ENCODE measurements at places on chromosomes 12 and 14.

DNA sequence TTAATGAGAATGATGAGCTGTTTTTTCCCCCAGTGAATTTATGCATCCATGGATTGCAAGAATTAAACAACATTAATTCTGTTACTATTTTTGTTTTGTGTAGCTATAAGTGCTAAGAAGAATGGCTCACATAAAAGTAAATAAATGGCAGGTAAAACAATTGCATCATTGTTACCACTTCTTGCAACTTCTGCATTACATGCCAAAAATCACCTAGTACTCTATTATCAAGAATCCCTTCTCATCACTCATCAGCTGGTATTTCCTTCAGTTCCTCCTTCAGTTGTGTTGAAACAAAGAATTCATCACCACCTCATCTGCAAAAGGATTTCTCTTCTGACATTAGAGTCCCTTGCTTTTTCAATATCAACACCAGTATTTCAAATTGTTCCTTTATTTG lies 773 bp downstream of the A2M start:
- DNase-seq: no peak

GRCh38 chr12:125100551-125101434 lies 35.6 kb downstream of the AACS start:
- no peak for DNase-seq

GRCh38 chr12:132099739-132100138 lies 44.4 kb downstream of the DDX51 start:
- DNase-seq: no peak

- no peak for DNase-seq
Measured at GRCh38 chr12:58819985-58820384, 100.3 kb downstream of the LRIG3 start.

DNA sequence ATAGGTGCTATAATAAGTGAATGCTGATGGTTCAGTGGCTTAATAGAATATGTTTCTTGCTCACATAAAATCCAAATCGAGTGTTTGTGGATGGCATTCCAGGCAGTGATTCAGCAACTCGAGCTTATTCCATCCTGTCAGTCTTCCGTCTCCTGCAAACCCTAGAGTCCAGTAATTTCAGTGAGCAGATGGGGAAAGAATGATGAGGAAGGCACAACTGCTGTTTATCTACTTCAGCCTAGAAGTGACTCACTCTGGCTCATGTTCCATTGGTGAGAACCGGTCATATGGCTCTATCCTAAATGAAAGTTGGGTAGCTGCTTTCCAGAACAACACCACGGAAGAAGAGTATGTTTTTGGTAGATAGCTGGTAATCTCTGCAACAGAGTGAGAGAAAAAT lies 421.8 kb upstream of the PDE3A start:
- no peak for DNase-seq

DNA sequence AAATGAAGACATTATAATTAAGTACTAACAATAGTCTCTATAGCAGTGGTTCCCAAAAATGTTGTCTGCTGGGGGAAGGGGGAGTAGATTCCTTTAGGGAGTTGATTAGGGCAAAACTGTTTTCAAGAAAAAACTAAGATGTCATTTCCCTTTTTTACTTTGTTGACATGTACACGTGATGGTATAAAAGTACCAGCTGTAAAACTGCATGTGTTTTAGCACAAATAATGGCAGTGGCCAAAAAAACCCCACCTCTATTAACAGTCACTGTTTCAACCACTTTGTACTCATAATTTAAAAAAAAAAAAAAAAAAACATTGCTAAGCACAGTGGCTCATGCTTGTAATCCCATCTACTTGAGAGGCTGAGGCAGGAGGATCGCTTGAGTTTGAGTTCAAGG lies 61.7 kb downstream of the PPP1R12A start:
- DNase-seq: no peak

GRCh38 chr14:59123975-59124374 lies 64.5 kb upstream of the DAAM1 start:
- DNase-seq: no peak

DNA sequence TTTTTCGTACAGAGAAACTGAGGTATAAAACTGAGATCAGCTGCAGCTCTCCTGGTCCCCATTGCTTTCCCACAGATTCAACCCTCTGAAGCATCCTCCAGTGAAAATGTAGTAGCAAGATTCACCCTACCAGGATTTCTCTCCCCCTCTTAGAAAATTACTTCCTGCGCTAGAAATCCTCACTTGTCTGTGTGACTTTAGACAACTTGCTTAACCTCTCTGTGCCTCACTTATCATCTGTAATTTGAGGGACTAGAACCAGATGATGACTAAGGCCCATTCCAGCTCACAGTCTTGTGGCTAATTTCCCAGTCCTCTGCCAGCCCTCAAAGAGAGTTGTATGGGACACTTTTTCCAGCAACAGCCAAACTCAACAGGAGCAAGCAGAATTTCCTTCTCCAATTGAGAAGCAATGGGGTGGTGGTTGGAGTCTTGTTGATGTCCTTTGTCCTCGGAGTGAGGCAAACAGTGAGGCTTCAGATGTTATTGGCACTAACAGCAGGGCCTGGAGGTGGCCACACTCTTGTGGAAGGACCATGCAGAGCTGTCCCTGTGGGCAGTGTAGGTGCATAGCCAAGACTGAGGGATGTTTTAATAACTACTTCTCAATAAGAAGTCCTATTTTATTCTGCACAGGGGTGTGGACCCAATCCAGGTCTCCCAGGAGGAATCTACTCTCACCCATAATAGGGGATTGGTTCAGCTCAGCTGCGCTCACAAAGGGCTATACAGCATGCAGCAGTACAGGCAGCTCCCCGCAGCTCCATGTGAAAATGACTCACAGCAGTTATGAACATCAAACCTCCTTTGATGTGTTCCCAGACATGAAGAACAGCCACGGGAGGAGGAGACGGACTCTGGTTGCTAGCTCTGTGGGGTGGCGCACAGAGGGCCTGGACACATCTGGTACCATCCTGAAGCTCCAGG lies 200.1 kb downstream of the DAD1 start:
- no peak for DNase-seq

DNA sequence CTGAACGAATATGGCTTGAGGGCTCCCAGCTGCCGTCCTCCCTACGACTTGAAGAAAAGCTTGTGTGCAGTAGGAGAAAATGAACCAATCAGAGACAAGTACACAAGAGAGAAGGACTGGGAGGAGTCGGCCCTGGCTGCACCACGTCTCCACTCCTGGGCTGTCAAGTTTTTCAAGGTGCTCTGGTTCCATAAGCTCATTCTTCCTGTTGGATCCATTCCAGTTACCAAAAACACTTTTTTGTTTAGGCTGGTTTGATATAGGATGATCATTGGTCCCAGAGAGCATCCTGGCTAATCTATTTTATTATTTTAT lies 2.8 kb upstream of the A2ML1 start:
- DNase-seq: no peak

DNA sequence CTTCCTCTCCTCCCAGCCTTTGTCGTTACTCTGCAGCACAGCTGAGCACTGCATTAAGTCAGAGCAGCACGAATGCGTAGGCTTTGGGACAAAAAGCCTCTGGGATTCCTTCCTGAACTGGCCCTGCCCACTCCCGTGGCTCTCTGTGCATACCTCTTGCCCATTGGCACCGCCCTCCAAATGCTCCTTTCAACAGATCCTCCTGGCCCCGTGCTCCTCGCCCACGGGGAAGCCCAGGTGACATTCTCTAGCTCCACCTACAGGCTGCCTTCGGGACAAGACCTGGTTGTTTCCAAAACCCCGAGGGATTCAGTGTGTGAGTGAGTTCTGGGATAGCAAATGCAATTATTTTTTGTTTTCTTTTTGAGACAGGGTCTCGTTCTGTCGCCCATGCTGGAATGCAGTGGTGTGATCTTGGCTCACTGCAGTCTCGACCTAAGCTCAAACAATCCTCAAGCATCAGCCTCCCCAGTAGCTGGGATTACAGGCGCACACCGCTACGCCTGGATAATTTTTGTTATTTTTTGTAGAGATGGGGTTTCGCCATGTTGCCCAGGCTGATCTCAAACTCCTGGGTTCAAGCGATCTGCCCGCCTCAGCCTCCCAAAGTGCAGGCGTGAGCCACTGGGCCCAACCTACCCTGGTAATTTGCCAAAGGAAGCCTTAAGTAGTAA lies 17.9 kb upstream of the TDRD9 start:
- peak; percentile 48 for DNase-seq

DNA sequence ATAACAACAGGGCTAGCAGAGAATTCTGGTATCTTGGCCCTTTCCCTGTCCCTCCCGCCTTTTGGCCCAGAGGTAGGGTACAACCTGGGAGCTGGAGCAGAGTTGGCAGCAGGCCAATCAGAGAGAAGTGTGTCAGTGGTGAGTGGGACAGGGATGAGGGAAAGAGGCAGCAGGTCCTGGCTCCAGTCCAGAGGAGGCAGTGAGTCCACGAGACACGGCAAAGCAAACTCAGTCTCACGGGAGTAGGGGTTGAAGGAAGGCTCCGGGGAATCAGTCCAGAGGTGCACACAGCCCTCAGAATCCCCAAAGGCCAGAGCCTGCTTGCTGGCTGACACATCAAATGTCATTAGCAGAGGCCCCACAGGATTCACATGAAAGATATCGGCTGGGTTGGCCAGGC lies 7.3 kb downstream of the PAN2 start:
- DNase-seq: no peak

GRCh38 chr12:84910549-84911241 lies 1.9 kb downstream of the SLC6A15 start:
- DNase-seq: no peak

- no peak for DNase-seq
Measured at GRCh38 chr14:102077382-102077709, 9.5 kb downstream of the HSP90AA1 start.

GRCh38 chr12:1001507-1001906 lies 10.5 kb downstream of the ERC1 start:
- DNase-seq: no peak

GRCh38 chr14:103476631-103477030 lies 46.0 kb downstream of the CKB start:
- DNase-seq: no peak

- peak; percentile 19 for DNase-seq
Measured at GRCh38 chr12:123916729-123917128, 55.9 kb downstream of the CCDC92 start.

DNA sequence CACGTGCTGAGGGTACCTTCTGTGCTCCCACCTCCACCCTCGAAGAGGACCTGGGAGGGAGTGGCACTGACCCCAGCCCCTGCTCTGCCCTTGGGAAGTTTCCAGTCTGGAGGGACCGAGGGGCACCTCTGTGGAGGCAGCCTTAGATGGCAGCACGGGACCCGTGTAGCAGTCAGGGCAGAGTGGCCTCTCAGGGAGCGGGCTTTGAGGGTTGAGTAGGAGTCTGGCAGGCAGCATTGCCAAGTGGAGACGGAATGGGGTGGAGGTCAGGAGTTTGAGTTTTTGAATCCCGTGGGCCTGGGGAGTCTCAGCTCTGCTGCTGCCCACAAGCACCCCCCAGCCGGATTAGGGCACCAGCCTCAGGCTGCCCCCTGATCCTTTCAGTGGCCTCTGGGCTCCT lies 21.6 kb downstream of the KIF26A start:
- DNase-seq: no peak

DNA sequence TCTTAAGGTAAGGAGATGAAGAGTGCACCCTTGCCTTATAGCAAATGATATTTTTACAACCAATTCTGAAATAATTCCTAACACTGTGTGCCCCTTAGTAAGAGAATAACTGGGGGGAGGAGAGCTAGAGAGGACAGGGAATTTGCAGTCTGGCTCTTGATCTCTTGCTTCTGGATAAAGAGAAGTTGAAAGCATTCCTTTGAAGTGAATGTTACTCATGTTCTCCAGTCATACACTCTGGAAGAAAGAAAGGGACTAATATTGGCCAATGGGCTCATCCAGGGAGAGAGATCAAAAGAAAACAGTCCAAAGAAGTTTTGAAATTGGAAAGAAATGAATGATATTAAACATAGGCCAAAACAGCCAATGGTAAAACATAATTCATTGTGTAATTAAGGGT lies 25.3 kb downstream of the C12orf75 start:
- no peak for DNase-seq

DNA sequence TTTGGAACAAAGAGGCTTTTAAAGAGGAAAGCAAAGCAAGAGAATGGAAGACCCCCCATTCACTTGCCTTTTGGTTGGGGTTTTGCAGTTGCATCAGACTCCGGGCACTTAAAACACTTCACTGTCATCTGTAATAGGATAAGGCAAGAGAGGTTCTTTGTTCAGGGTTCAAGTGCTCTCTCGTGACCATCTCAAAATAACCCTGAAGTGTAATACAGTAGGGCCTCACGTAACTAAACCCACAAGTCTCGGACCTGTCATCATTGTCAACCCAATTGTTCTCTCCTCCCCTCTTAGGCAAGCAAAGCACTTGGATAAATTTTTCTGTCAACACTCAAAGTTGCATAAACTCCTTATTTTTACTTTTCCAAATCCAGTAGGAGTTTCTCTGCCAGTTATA lies 26.9 kb upstream of the MYBPC1 start:
- no peak for DNase-seq

- no peak for DNase-seq
Measured at GRCh38 chr12:57146961-57147944, at the start of gene LRP1-AS. TSS of gene LRP1-AS (minus strand) at chr12:57147619.

DNA sequence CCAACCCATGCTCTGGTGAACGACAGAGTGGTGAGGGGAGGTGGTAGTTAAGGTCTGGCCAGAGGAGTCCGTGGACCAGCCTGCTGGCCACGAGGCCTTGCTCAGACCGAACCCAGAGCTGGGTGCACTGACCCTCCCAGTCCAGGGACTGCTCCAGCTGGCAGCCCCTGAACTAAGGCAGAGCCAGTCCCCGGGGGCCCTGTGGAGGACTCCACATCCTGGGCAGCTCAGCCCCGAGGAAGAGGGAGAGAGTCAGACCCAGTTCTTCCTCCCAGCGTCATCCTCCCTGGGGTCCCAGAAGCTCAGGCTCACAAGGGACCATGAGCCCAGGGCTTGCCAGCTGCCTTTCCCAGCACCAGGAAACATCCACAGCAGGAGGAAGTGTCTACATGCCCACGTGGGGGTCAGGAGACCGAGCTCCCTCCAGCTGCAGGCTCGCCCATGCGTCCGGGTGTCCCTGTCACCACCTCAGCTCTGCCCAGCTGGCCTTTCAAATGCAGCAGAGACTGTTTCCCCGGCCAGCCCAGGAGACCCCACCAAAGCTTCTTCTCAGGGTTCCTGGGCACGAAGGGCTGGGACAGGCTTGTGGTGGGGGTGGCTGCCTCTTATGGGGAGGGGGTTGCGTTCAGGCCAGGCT lies 194.4 kb downstream of the KIF26A start:
- no peak for DNase-seq

- DNase-seq: no peak
Measured at GRCh38 chr14:32080001-32080510, 3.0 kb downstream of the ARHGAP5 start.

DNA sequence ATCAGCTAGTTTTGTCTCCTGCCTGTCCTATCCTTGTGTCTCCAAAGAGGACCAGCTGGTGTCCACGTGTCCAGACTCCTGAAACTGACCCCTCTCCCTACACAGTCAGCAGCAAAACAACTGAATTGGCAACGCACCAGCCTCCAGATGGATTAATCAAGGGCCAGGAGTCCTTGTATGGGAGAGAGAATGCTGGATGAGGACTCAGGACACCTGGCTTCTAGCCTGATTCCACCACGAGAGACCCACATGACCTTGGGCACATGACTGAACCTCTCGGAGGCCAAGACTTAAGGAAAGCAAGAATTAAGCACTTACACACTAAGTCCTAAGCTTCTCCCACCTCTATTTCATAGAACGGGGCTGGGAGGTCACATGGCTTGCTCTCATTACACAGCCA lies 60.4 kb upstream of the CMKLR1 start:
- no peak for DNase-seq

GRCh38 chr14:67538501-67538900 lies 5.4 kb downstream of the PLEKHH1 start:
- DNase-seq: no peak

- no peak for DNase-seq
Measured at GRCh38 chr12:6266971-6267721, 43.3 kb upstream of the PLEKHG6 start.

All from stimulated activated CD8-positive, alpha-beta memory T cell treated with anti-CD3 and anti-CD28 coated beads, Interleukin-7, amount 100 ng/mL, for 1 hour (primary cell).